ENCODE measurements at places on chromosomes 3 and 15. TPM values are rescaled to one million over a fixed set of nuclear protein-coding genes. Genes with fewer than 3 reads are reported as not detected.

GRCh38 chr3:79015854-79016253 is 751.9 kb downstream of the ROBO1 start:
- peaks cover 36% of the 10 kb centered on the region for H3K4me1 ChIP-seq
- H3K27ac ChIP-seq = no peak overlapping the region
- DNase-seq = no peak
- no peak overlapping the region for H3K4me3 ChIP-seq
- no peaks in the 10 kb centered on the region for H3K27me3 ChIP-seq

DNA sequence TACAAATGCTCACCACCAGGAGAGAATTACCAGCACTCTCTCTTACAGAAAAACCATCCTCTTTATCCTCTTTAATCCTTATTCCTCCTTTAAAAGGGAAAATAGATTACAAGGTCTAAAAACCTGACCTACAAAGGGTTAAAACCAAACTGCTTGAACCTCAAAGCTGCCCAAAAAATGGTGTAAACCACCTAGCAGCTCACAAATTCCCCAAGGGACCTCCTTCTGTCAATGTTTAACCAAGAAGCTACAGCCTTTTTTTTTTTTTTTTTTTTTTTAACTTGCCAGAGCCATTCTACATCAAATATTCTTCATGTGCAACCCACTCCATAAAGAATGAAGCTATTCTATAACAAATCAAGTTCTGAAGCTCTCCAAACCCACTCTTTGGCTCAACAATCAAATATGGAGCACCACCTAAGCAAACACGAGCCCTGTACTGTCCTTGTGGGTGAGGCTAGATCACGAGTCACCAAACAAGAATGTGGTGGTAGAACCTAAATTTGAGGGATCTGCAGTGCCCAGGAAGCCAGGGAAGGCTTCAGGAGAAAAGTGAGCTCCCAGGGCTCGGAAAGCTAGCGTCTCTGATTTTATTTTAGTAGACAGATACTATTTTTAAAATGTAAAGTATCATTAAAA is 20.1 kb downstream of the OSBPL10 start:
- H3K4me3 ChIP-seq = peak overlapping the region; percentile 76
- DNase-seq = peak; percentile 49
- H3K4me1 ChIP-seq = peaks cover 50% of the 10 kb centered on the region

DNA sequence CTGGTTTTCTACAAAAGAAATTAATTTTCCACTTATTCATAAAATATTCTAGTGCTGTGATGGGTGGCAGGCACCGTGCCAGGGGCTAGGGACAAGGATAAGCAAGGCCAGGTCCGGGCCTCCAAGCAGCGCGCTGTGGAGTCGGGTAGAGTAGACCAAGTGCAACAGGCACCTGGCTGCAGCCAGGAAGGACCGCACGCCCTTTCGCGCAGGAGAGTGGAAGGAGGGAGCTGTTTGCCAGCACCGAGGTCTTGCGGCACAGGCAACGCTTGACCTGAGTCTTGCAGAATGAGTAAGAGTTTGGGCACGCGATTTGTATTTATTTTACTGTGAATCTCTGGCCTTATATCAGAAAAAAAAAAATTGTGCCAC is at the start of gene CASR:
Gene CASR, plus strand, starts transcription at position 148 of the 372 bp plus-strand sequence. CDS start 70,522 bp downstream, outside the sequence.
- H3K36me3 ChIP-seq = no peaks in the 10 kb centered on the region
- H3K4me3 ChIP-seq = peak within 1 kb of the TSS; percentile 16
- no peak for DNase-seq

GRCh38 chr3:185439745-185440466 is 58.9 kb downstream of the TMEM41A start:
- H3K27ac ChIP-seq = no peak overlapping the region
- no peaks in the 10 kb centered on the region for H3K27me3 ChIP-seq
- no peak overlapping the region for H3K4me3 ChIP-seq
- no peaks in the 10 kb centered on the region for H3K4me1 ChIP-seq
- DNase-seq = no peak
- H3K36me3 ChIP-seq = no peaks in the 10 kb centered on the region

DNA sequence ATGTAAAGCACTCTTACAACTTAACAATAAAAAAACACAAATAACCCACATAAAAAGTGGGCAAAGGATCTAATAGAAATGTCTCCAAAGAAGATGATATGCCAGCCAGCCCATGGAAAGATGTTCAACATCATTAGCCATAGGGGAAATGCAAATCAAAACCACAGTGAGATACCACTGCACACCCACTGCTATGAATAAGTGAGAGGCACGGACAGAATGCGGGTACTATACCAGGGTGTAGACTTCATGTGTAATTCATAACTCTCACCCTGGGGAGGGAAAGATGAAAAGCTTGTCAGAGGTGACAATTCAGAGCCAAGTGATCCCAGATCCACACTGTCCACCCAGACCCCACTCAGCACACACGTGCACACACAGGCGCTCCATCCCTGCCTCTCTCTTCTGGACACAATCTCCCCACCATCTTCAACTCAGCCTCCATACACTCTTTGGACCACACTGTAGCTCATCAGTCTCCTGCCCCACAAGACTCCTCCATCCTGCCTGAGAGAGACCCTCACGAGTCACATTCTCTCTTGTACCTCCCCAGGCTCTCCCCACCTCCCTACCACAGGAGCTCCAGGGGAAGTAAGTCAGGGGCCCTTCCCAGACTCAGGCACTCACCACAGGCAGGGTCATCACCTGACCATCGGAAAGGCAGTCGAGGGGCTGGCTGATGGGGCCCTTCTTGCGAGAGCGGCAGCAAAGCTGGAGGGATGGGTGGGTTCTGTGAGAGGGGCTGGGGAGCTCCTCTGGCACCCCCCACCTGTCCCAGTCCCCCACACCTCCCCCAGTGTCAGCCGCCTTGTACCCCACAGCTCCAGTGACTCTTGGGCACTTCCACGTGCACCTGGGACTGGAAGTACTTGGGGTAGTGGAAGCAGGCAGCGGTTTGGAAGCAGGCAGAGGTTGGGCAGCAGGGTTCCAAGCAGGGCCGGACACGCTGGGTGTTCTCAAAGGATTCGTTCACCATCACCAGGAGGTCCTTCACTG is 21.3 kb downstream of the PLA2G4E start:
- no peak for DNase-seq
- no peaks in the 10 kb centered on the region for H3K36me3 ChIP-seq
- H3K4me3 ChIP-seq = no peak overlapping the region
- H3K4me1 ChIP-seq = no peaks in the 10 kb centered on the region
- H3K27ac ChIP-seq = no peak overlapping the region

DNA sequence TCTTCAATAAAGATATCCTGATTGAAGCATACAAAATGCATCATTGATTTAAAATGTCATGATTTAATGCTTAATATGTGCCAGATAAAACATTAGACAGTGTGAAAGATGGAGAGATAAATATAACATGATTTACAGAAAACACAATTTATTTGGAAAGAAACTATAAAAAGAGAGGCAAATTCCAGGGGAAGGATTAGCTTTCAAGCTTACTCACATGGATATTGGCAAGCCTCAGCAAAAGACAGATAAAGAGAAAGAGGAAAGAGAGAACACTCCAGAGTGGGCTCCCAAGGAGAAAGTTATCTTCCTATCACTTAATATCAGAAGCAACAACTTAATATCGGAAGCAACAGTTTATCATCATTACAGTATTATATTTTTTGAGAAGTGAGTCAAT is 1036.5 kb downstream of the SQOR start:
- no peak overlapping the region for H3K4me3 ChIP-seq
- no peak overlapping the region for H3K27ac ChIP-seq
- no peaks in the 10 kb centered on the region for H3K27me3 ChIP-seq
- no peaks in the 10 kb centered on the region for H3K4me1 ChIP-seq
- no peak for DNase-seq

GRCh38 chr3:73752338-73752737 is 127.6 kb upstream of the PDZRN3 start:
- H3K36me3 ChIP-seq = no peaks in the 10 kb centered on the region
- no peak for DNase-seq
- no peaks in the 10 kb centered on the region for H3K4me1 ChIP-seq
- H3K27ac ChIP-seq = no peak overlapping the region
- no peak overlapping the region for H3K4me3 ChIP-seq
- no peaks in the 10 kb centered on the region for H3K27me3 ChIP-seq

GRCh38 chr3:165748094-165748493 is 89.1 kb downstream of the BCHE start:
- DNase-seq = no peak
- H3K4me3 ChIP-seq = no peak overlapping the region
- no peaks in the 10 kb centered on the region for H3K4me1 ChIP-seq
- H3K36me3 ChIP-seq = no peaks in the 10 kb centered on the region
- no peak overlapping the region for H3K27ac ChIP-seq

- H3K4me3 ChIP-seq = no peak overlapping the region
- H3K27ac ChIP-seq = no peak overlapping the region
- no peak for DNase-seq
- no peaks in the 10 kb centered on the region for H3K36me3 ChIP-seq
Measured at GRCh38 chr15:81894061-81894460, 151.8 kb downstream of the MEX3B start.

GRCh38 chr3:1513662-1514061 is 420.8 kb downstream of the CNTN6 start:
- H3K27me3 ChIP-seq = peaks cover 6% of the 10 kb centered on the region
- no peak overlapping the region for H3K27ac ChIP-seq
- no peak overlapping the region for H3K4me3 ChIP-seq
- H3K36me3 ChIP-seq = peaks cover 2% of the 10 kb centered on the region

DNA sequence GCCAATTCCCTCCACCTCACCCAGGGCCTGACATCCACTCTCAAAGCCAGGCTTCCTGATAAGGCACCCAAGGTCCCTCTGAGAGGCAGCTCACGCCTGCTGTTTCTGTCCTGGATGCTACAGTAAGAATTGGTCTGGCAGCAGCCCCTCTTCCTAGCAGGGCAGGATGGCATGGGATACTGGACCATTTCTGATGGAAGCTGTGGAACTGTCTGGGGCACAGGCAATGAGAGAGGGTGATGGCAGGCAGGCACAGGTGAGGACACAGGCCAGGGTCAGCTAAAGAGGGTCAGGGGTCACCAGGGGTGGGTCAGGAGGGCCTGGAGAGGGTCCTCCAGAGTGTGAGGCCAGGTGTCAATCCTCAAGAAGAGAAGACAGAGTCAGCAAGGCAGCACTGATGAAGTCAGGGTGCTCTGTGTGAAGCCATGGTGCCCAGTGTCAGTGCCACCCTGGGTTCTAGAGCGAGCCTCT is 41.9 kb upstream of the SLC41A3 start:
- H3K4me3 ChIP-seq = no peak overlapping the region
- H3K4me1 ChIP-seq = no peaks in the 10 kb centered on the region
- peaks cover 24% of the 10 kb centered on the region for H3K27me3 ChIP-seq
- peak; percentile 76 for DNase-seq
- H3K27ac ChIP-seq = no peak overlapping the region

DNA sequence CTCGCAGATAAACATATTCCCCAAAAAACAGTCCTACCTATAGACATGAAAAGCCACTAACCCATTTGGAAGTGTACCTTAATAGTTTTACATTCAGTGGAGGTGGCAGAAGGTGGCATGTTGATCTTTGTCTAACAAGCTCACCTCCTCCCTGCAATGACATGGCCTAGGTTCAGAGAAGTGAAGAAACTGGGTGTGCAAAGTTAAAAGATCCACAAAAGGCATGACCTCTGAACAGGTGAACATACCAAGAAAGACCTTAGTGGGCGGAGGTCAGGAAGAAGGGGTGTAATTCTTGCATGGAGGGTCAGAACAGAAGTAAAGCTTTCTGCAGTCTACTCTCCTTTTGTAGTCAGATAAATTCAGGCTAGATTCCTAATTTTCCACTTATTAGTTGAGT is 822 bp downstream of the MRPL3 start:
- H3K27ac ChIP-seq = peak overlapping the region; percentile 87
- DNase-seq = no peak
- peaks cover 16% of the 10 kb centered on the region for H3K4me1 ChIP-seq
- H3K27me3 ChIP-seq = peaks cover 5% of the 10 kb centered on the region
- H3K36me3 ChIP-seq = peaks cover 3% of the 10 kb centered on the region

DNA sequence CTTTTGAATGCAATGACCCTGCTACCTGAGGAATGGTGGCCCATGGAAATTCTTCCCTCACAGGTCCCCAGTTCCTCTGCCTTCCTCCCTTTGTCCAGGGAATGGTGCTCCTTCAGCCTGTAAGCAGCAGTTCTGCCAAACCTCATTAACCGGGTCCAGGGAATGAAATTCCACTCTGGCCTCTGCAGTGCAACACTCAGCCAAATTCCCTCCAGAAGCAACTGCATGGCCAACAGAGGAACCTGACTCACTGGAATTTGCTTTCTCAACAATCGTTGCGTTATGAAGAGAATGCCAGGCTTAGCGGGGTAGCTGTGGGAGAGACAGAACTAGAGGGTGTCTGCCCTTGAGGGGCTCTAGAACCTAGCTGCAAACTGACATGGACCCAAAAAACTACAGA is 449.4 kb upstream of the PROK2 start:
- no peak overlapping the region for H3K4me3 ChIP-seq
- H3K36me3 ChIP-seq = no peaks in the 10 kb centered on the region
- peaks cover 24% of the 10 kb centered on the region for H3K4me1 ChIP-seq
- no peak for DNase-seq

GRCh38 chr3:108251265-108251664 is 29.0 kb upstream of the IFT57 start:
- no peaks in the 10 kb centered on the region for H3K36me3 ChIP-seq
- H3K4me3 ChIP-seq = no peak overlapping the region
- no peak for DNase-seq
- H3K27ac ChIP-seq = no peak overlapping the region
- H3K4me1 ChIP-seq = no peaks in the 10 kb centered on the region

GRCh38 chr3:100401674-100402041 is 319 bp downstream of the LNP1 start:
- H3K36me3 ChIP-seq = peaks cover 3% of the 10 kb centered on the region
- DNase-seq = no peak
- H3K27ac ChIP-seq = peak overlapping the region; percentile 99
- H3K27me3 ChIP-seq = no peaks in the 10 kb centered on the region
- H3K4me1 ChIP-seq = peaks cover 53% of the 10 kb centered on the region
- peak overlapping the region; percentile 98 for H3K4me3 ChIP-seq

DNA sequence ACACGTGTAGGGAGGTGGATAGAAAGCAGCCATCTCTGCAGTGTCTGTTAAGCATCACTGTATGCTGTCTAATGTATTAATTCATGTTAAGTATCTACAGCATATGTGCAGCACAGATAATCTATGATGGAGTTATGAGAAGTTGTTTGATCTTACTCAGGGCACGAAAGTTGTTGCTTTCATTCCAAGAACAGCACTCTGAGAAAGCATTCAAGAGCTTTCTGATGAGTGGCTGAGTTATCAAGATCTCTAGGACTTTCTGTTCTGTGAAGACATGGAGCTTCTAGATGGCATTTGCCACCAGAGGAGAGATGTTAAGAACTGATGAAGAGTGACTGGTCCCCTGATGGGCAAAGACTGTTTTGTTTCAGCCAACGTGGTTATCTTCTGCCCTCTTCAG is 22.6 kb upstream of the TPRG1 start:
- no peak overlapping the region for H3K4me3 ChIP-seq
- DNase-seq = no peak
- no peaks in the 10 kb centered on the region for H3K36me3 ChIP-seq
- peaks cover 3% of the 10 kb centered on the region for H3K27me3 ChIP-seq

GRCh38 chr3:32278714-32279113 is 40.2 kb downstream of the CMTM8 start:
- H3K27ac ChIP-seq = no peak overlapping the region
- DNase-seq = no peak
- H3K4me3 ChIP-seq = no peak overlapping the region
- H3K36me3 ChIP-seq = no peaks in the 10 kb centered on the region
- peaks cover 11% of the 10 kb centered on the region for H3K4me1 ChIP-seq

The MED12L gene
- 1.4 TPM for total RNA-seq

The C2CD4A gene
- total RNA-seq = not detected

The KCTD6 gene
- total RNA-seq = 14.4 TPM

The SPINT1 gene
- 5.2 TPM for total RNA-seq

The SCAMP2 gene
- 73.4 TPM for total RNA-seq

The TBC1D2B gene
- 65.5 TPM for total RNA-seq

The CADM2 gene
- 2.2 TPM for total RNA-seq

Measured in osteocyte (in vitro differentiated cells).